Smooth muscle cell of trachea (primary cell): ENCODE measurements at places on chromosomes 2 and 18. TPM values are rescaled to one million over a fixed set of nuclear protein-coding genes. Genes with fewer than 3 reads are reported as not detected.

The GPBAR1 gene
- not detected in 2 replicates for total RNA-seq

The LOXHD1 gene
- total RNA-seq, result not detected in 2 replicates

The CNNM3 gene
- total RNA-seq, result 6.5 and 11.4 TPM in 2 replicates

The CXCR4 gene
- total RNA-seq, result 1.0 TPM in 1 of 2 replicates, not detected in the other

The IGFBP5 gene
- 474 and 2,317 TPM in 2 replicates for total RNA-seq

The RGPD3 gene
- total RNA-seq, result 0.29 and 0.33 TPM in 2 replicates

The ADAM17 gene
- total RNA-seq, result 52.7 and 66.2 TPM in 2 replicates

The ZSWIM2 gene
- total RNA-seq, result under 0.01 TPM in 1 of 2 replicates, not detected in the other

The TMEM37 gene
- 0.44 and 1.5 TPM in 2 replicates for total RNA-seq

The TBR1 gene
- total RNA-seq, result under 0.01 TPM in 1 of 2 replicates, not detected in the other
